ENCODE measurements at places on chromosomes 5 and 9.

- DNase-seq, result no peak
Observed at GRCh38 chr5:138985683-138986082, 110.5 kb upstream of the LRRTM2 start.

DNA sequence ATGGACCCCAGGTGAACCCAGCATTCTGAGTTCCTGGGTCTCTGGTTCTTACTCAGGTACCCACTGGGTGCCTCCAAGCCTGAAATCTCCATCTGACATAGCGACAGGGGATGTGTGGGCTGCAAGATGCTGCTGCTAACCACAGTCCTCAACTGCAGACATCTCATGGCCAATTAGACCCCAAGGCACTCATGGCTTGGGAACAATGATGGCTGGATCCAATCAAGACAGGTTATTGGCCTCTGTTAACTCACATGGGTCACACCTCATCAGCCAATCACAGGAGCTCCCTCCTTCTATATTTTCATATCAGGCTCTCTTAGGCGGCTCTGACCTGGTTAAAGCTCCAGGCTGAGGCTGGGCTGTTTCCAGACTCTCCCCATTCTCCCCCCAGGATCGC is 57.0 kb downstream of the CXXC5 start:
- no peak for DNase-seq

DNA sequence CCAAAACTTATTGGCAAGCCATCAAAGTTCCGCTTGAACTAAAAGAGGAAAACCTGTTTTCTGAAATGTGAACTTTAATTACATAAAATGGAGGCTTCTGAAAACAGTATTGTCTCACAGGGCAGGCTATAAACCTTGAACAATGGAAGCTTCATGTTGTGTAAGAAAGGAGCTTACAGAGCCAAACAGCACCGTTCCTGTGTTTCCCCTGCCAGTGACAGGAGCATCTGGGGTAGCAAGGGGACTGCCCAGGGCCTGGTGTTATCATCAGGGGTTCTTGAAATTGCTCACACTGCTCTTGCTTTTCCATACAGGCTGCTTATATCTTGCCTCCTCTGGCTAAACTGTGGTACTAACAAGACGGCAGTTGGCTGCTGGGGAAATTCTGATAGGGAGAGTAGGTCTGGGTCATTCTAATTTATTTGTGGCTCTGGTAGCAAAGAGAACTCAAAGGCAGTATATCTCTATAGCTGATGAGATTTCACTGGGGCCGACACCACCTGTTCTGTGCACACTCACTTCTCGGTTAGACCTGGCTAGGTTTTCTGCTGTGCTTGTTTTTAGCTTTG is 40.4 kb downstream of the BASP1 start:
- no peak for DNase-seq

DNA sequence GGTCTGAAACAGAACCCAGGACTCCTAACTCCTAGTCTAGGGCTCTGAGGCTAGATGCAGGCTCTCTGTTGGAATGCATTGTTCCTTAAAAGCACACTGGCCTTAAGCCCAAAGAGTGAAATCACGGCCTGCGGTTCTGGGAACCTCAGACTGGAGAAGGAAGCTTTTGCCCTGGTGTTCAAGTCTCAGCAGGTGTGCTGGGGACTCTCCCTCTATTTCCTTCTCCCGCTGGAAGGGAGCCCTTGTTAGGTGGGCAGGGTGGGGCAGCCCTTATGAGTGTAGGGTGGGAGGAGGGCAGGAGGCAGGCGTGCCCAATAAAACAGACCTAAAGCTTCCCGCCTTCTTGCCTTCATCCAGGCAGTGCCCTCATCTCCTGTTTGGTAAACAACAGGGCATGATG is 1.8 kb upstream of the PPARGC1B start:
- DNase-seq, result no peak

- no peak for DNase-seq
Observed at GRCh38 chr5:137808503-137809135, 54.5 kb upstream of the HNRNPA0 start.

GRCh38 chr5:138945421-138946240 is 70.5 kb upstream of the LRRTM2 start:
- DNase-seq, result no peak

GRCh38 chr5:88298425-88298824 is 29.8 kb upstream of the TMEM161B start:
- peak; percentile 9 for DNase-seq

DNA sequence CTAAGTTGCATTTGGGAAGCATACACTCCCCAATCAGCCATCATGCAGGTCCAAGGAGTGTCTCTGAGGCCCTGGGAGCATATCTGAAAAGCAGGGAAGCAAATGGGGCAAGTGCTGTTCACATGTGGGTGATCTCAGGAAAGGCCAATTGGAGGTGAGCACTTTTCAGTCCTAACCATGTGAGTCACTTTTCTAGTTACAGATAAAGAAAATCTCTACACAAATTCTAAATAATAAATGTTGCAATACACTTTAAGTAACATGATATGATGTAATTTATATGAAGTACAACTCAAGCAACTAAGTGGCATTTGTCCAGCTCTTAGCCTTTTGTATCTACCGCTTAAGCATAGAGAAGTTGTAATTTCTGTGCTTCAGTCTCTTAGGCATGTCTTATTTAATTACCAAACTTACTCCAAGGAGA is 18.4 kb downstream of the ADAMTS16 start:
- no peak for DNase-seq

DNA sequence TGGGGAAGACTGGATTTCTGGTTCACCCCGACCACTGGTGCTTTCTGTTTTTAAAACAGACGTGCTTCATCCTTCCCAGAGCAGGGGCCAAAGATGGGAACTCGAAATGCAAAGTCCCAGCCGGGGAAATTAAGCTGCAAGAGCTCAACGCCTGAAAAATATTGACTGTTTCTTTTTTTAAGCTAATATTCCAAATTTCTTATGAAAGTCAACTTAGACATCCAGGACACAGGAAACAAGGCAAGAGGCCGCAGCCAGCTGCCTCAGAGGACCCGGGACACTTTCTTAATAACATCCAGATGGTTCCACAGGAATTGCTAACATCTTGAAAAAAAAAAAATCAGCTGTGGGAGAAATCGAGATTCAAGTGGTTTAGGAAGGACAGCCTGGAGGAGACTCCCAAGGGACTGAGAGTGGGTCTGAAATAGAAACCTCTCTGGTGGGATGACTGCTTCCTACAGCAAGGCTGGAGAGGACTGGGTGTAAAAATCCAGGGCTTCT is 144.9 kb downstream of the FGF1 start:
- peak; percentile 75 for DNase-seq

GRCh38 chr5:181181650-181182565 is 23.1 kb downstream of the TRIM7 start:
- no peak for DNase-seq

DNA sequence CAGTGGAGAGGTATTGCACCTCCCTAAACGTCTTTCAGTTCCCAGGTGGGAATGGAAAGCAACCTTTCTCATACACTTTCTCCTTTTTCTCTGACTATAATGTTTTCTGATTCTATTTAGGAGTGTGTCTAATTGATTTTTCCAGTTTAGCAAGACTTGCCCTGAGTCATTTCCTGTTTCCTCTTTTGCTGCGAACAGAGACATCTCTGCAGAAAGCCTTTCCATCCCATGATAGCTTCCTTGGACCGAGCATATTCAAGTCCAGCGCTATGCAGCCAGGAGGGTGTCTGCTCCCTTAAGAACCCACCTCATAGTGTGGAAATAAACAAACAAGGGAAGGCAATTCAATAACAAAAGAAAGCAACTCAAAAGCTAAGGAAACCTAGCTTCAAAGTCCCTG is 60.0 kb upstream of the CDH6 start:
- no peak for DNase-seq

DNA sequence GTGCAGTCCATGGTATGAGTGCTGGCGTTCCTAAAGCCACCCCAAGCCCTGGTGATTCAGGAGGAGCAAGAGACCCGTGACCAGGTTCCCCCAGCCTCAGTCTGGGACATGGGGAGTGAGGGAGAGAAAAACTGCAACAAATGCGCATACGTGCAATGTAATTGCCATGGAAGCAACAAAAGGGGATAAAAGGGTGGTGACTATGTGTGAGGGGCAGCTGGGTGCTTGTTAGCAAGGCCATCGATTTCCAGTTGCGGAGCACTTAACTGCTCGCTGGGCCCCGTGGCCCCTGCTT is 709 bp upstream of the SH3PXD2B start:
- no peak for DNase-seq

GRCh38 chr9:96818533-96818932 is 35.8 kb downstream of the ZNF782 start:
- no peak for DNase-seq

- no peak for DNase-seq
Observed at GRCh38 chr5:93311881-93312280, 269.1 kb downstream of the NR2F1-AS1 start.

All from skeletal muscle cell (primary cell).